Stimulated activated CD4-positive, alpha-beta T cell treated with anti-CD3 and anti-CD28 coated beads, Interleukin-15, amount 100 ng/mL, for 24 hours (primary cell): ENCODE measurements at places on chromosomes 2 and 18.

DNA sequence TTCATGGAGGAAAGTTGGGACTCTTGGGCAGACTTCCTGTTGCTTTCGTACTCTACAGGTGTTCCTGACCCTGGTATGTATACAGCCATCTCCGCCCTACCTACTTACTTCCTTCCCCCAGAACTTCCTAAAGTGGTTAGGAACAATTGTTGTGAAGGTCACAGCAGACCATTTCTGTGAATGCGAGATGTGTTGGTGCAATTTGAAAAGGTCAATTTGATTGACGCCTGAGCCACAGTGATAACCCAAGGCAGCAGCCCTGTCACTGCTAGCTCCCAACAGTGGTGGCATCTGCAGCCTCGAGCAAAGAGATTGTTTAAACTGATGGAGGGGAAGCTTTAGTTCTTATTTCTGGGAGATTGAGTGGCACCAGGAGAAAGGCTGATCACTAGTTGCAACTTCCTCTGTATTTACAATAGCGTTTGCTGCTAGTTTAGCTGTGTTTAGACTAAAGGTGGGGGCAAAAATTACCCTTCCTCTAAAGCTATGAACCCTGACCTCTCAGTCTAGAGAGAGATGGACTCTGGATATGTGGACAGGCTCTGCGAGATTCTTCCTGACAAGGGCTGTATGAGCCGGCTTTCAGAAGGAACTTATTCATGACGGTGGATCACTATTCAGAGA is 78.3 kb upstream of the MAP4K3 start:
- no peak for DNase-seq

- DNase-seq: no peak
These were observed 110.2 kb upstream of the GPC1 start for GRCh38 chr2:240325016-240326007.

- no peak for DNase-seq
These were observed 190.1 kb upstream of the SP5 start for GRCh38 chr2:170524828-170525565.

DNA sequence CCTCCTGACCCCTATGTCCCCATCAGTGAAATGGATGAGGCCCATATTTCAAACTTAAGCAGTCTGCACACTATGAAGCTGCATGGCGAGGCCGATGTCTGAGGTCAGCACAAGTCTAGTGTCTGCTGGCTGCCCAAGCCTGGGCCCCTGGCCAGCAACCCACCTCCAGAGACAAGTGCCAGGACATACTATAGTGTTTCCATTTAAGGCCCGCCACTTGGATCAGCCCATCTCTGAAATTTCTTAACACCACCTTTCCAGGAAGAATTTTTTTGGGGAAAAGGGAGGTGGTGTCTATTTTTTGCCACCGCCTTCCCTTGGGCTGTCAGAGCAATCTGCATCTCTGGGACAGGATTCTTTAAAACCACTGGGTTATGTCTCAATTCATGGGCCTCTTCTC is 1.8 kb downstream of the ACVR1 start:
- no peak for DNase-seq

- DNase-seq: no peak
These were observed 121.5 kb upstream of the CREB1 start for GRCh38 chr2:207408086-207408794.

- no peak for DNase-seq
These were observed 948.0 kb upstream of the CNTNAP5 start for GRCh38 chr2:123077101-123077500.

- DNase-seq: no peak
These were observed 262.8 kb downstream of the KCNE4 start for GRCh38 chr2:223314811-223315210.

GRCh38 chr2:4895371-4895770 is 796.8 kb upstream of the SOX11 start:
- no peak for DNase-seq

DNA sequence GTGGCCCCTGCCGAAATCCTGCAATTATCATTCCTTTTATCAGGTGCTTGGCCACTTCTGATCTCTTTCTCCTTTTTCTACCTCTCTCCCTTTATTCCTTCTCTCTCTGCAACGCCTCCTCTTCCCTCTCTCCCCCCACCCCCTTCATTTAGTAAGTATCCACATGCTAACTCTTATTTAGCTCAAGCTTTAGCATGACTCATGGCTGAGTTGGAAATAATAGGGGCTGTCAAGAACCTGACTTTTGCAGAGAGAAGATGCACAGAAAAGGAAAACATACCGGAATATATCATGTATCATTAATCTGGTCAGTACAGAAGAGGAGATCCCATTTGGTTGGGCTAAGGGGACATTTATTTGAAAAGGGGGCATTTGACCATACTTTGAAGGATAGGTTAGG is 33.1 kb downstream of the FAM171B start:
- no peak for DNase-seq

GRCh38 chr2:212030709-212031108 is 507.9 kb downstream of the ERBB4 start:
- DNase-seq: no peak

- DNase-seq: no peak
These were observed 48.7 kb downstream of the NCK2 start for GRCh38 chr2:105793196-105793975.
